Body of pancreas (tissue), 4 donors: ENCODE measurements at places on chromosomes 3 and 15.
A peak's percentile ranks its signal among the peaks of the same experiment; 100 is the strongest.

DNA sequence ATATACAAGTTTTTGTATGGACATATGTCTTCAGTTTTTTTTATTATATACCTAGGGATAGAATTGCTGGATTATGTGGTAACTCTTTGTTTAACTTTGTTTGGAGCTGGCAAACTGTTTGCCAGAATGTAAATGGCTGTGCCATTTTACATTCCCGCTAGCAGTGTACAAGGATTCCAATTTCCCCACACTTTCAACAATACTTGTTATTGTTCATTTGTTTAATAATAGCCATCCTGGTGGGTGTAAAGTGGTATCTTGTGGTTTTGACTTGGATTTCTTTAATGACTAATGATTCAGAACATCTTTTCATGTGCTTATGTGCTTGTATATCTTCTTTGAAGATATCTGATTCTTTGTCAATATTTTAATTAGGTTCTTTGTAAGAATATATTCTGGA lies 64.4 kb downstream of the ZNF609 start:
- DNase-seq: no peak

- DNase-seq: no peak
Observed at GRCh38 chr3:141840737-141841544, 35.5 kb upstream of the ATP1B3 start.

GRCh38 chr3:49747792-49748480 lies 24.2 kb upstream of the GMPPB start:
- no peak for DNase-seq

GRCh38 chr3:126971891-126972351 lies 11.0 kb upstream of the PLXNA1 start:
- DNase-seq: peak; percentile 79

GRCh38 chr3:94234177-94234788 lies 171.4 kb downstream of the NSUN3 start:
- peak; percentile 19 for DNase-seq

GRCh38 chr3:122661633-122662032 lies 19.0 kb upstream of the PARP14 start:
- DNase-seq: no peak

GRCh38 chr3:87508921-87509320 lies 232.5 kb upstream of the POU1F1 start:
- DNase-seq: no peak

DNA sequence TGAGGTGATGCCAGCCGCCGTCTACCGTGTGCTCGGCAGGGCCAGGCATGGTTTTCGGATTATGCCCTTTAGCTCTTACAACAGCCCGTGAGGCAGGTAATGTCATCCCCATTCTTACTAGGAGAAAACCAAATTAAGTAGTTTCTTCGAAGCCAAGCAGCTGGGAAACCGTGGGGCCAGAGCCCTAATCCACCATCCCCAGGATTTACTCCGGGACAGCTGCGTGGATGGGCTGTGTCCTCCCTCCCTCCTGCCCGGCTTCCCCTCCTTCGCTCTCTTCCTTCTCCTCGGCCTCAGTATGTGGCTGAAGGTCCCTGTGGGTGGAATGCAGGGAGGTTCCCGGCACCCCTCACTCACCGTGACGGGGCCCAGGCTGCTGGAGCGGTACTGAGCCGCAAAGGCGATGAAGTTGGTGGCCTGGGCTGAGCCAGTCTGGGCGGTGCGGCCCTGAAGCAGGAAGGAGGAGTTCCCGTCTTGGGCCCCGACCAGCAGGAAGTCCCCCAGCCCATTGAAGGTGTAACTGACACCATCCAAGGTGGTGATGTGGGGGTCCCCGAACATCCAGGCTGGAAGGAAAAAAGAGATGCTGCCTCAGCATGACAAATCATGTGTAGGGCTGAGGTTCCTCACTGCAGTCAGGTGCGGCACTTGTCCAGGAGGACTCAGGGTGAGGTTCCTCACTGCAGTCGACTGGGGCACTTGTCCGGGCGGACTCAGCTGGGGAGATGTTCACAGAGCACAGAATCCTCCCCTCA lies 42.5 kb downstream of the MUC20 start:
- DNase-seq: no peak

GRCh38 chr3:189981668-189982067 lies 139.0 kb downstream of the P3H2 start:
- peak; percentile 23 for DNase-seq

- no peak for DNase-seq
Observed at GRCh38 chr3:23994244-23994569, 49.1 kb downstream of the NR1D2 start.

DNA sequence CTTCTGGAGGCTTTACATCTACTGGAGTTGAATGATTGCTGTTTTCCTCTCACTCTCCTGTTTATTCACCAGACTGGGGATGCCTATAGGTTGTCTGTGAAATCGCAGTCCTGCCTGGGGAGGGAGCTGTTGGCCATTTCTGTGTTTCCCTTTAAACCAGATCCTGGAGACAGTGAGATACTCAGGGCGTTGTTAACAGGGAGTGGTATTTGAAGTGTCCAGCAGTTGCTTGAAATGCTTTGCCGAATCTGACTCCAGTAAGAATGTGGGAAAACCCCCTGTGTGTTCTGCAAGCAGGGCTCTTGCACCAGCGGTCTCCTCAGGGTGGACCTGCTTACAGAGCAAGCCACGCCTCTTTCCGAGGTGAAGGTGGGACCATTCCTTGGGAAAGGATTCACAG lies 4.3 kb upstream of the LRRK1 start:
- DNase-seq: no peak

GRCh38 chr3:168579010-168579409 lies 483.3 kb upstream of the GOLIM4 start:
- no peak for DNase-seq

DNA sequence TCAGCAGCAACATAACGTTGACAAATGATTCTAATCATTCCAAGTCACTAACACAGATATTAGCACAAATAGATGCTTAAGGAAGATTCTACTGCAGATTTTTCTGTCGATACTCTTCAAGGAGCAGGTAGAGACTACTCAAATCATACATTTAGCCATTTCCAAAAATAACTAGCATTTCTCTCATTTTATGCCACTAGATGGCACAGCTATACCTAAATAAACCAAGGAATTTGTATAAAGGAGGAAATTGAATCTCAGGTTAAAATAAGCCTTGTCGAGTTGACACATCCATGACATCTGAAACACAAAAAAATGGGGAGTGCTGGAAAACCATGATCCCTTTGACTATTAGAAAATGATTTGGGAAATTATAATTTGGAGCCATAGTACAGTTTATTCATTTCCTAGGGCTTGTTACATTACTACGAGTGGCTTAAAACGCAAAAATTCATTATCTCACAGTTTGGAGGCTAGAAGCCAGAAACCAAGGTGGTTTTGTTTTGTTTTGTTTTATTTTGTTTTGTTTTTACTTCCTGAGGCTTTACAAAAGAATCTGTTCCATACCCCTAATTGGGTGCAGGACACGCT lies 59.5 kb upstream of the STRIT1 start:
- DNase-seq: no peak
